ENCODE measurements at places on chromosomes 6 and 20.

DNA sequence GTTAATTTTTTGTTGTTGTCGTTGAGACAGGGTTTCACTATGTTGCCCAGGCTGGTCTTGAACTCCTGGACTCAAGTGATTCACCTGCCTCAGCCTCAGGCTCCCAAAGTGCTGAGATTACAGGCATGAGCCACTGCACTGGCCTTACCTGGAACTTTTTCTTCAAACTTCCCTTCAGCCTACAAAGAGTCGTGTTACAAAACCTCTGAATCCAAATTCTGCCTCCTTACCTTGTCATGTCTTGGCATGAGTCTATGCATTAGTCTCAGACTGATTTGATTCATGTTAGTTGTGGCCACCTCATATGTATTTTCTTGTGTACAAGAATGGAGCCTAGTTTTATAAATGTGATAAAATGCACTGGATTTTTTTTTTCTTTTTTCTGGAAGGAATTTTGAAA lies 172.1 kb downstream of the PRL start:
- H3K4me1 ChIP-seq = no peaks in the 10 kb centered on the region
- H3K27ac ChIP-seq = no peak overlapping the region
- H3K36me3 ChIP-seq = no peaks in the 10 kb centered on the region
- no peak for DNase-seq
- no peak overlapping the region for H3K4me3 ChIP-seq

- H3K4me3 ChIP-seq = no peak overlapping the region
- no peak overlapping the region for H3K27ac ChIP-seq
- no peak for DNase-seq
- H3K27me3 ChIP-seq = no peaks in the 10 kb centered on the region
Observed at GRCh38 chr20:36219671-36220220, 16.5 kb upstream of the AAR2 start.

DNA sequence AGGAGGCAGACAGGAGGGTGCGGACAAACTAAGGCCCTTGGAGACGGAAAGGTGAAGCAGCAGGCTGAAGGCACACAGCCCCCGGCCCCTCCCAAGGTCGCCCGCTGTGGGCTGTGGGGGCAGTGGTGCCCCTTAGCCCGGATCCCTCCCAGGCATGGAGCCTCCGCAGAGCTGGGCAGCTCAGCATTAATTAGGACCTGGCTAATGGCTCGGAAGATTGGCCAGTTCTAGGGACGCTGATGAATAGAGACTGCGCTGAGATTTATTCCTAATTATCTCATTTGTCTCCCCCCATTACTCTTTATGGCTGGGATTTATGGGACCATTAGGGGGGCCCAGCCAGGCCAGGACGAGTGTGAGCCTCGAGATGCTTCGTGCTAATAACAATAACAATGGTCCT lies 20.4 kb downstream of the MDFI start:
- no peak overlapping the region for H3K27ac ChIP-seq
- H3K27me3 ChIP-seq = no peaks in the 10 kb centered on the region
- no peaks in the 10 kb centered on the region for H3K4me1 ChIP-seq

- H3K36me3 ChIP-seq = no peaks in the 10 kb centered on the region
- no peak for DNase-seq
- H3K4me3 ChIP-seq = peak overlapping the region; percentile 71
- H3K27me3 ChIP-seq = no peaks in the 10 kb centered on the region
Observed at GRCh38 chr6:33429750-33430052, 9.8 kb downstream of the SYNGAP1 start.

DNA sequence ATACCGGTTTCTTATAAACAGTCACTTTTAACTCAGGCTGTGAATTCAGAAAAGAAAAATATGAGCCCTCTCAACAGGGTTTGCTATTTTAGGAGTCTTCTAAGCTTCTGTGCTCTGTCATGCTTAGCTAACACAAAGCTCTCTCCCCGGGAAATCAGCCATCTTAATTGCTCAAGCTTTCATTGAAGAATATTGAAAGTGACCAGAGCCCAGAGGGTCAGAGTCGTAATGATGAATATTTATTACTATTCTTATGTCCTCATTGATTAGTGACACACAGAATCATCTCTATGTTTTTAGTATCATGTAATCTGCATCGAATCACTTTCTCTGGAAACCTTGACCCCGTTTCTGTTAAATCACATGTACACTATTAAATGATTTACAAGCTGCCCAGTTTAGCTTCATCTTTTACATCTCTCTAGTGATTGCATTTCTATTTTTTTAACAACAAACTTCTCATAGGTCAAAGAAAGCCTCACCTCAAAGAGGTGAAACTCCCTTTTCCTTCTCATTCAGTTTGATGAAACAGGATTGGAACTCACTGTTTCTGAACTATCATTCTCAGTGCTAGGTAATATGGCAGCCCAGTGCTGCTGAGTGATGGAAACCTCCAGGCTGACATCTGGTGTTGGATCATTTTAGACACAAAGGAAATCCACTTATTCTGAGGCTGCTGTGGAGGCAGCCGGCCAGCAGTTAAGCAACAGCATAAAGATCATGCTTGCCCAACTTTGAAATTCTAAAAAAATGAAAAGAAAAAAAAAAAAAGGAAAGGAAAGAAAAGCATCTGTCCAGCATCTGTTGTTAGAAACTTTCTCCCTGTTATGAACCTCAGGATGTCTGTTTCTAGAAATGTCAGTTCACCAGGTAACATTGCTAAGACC lies 96.3 kb downstream of the RFPL4B start:
- H3K27ac ChIP-seq = no peak overlapping the region
- no peaks in the 10 kb centered on the region for H3K36me3 ChIP-seq
- no peaks in the 10 kb centered on the region for H3K27me3 ChIP-seq
- no peak overlapping the region for H3K4me3 ChIP-seq
- no peak for DNase-seq

- DNase-seq = no peak
- H3K36me3 ChIP-seq = no peaks in the 10 kb centered on the region
- H3K27me3 ChIP-seq = no peaks in the 10 kb centered on the region
- H3K4me1 ChIP-seq = no peaks in the 10 kb centered on the region
- H3K27ac ChIP-seq = no peak overlapping the region
Observed at GRCh38 chr20:2236256-2236655, 59.5 kb upstream of the TGM3 start.

DNA sequence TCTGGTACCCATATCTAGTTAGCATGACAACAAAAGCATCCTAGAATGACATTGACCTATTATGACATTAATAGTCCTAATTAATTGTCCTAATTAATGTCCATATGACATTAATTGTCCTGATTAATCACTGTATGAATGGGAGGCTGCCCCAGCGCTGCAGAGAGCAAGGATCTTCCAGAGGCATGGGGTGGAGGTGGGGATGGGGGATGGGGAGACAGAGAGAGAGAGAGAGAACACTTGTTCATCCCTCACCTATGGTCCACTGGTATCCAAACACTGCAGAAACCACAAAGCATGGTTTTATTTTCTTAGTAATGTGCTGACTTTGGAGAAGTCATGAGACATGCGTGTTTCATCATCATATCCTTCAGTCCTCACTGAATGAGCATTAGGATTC lies 235.1 kb downstream of the FNDC1 start:
- H3K4me1 ChIP-seq = no peaks in the 10 kb centered on the region
- no peaks in the 10 kb centered on the region for H3K27me3 ChIP-seq
- no peaks in the 10 kb centered on the region for H3K36me3 ChIP-seq
- no peak overlapping the region for H3K4me3 ChIP-seq
- H3K27ac ChIP-seq = no peak overlapping the region

DNA sequence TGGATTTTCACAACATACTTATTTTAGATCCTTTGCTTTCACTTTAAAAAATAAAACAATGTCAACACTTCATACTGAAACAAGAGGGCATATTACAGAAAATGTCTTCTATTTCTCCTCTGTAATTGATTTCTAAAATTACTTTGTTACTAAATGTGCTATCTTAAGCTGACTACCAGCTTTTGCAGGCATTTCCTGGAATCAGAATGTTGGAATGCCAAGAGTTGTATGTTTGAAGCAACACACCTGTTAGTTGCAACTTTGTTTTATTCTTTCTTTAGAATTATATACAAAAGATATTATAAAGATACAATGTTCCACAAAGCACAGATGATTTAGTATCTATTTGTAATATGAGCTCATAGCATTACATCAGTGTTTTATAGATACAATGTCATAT lies 62.5 kb upstream of the TMEM170B start:
- DNase-seq = no peak
- H3K36me3 ChIP-seq = no peaks in the 10 kb centered on the region
- no peak overlapping the region for H3K4me3 ChIP-seq
- H3K27ac ChIP-seq = no peak overlapping the region
- no peaks in the 10 kb centered on the region for H3K27me3 ChIP-seq
- H3K4me1 ChIP-seq = no peaks in the 10 kb centered on the region
